ENCODE measurements at places on chromosomes 13 and 19.

DNA sequence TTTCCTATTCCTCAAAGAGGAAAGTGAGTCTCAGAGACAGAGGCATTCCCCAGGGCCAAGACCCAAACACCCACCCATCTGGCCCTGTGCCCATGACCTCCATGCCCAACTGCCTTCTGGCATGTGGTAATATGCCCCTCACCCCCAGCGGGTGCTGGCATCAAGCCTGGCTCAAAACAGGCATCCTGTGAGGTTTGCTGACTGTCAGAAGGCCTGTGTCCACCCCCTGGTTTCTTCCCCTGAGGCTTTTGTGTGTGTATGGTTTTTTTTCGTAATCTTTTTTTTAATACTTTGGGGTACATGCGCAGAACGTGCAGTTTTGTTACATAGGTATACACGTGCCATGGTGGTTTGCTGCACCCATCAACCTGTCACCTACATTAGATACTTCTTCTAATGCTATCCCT lies 7.6 kb upstream of the KANK2 start:
- H3K4me1 ChIP-seq = no peaks in the 10 kb centered on the region
- DNase-seq = no peak
- H3K27ac ChIP-seq = no peak overlapping the region

DNA sequence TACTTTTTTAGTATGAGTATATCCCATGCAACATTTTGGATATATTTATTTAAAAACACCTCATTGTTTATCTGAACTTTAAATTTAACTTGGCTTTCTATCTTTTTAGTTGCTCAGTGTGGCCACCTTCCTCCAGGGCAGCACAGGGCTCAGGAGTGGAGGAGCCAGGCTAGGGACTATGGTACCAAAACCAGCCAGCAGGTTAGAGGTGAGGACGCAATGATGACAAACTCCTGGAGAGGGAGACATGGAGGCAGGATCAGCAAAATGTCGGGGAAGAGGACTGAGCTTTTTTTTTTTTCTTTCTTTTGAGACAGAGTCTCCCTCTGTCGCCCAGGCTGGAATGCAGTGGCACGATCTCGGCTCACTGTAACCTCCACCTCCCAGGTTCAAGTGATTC lies 29.6 kb upstream of the CALM3 start:
- peak; percentile 95 for DNase-seq
- peaks cover 4% of the 10 kb centered on the region for H3K4me1 ChIP-seq
- H3K4me3 ChIP-seq = no peak overlapping the region
- no peaks in the 10 kb centered on the region for H3K36me3 ChIP-seq
- no peak overlapping the region for H3K27ac ChIP-seq

DNA sequence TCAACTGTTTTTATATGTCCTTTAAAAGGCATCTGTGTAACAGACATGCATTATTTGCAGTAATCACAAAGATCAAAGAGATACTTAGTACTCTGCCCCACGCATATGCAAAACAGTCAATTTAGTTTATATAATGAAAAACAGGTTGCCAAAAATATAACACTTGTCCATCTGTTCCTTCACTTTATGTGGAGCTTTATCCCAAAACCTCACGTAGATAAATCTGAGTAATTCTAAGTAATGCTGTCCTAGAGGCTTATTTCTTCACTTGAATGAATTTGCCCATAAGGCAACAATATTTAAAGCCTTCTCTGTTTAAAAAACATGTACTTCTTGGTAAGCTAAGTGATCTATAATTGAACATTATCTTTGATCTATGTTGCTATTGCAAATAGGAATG lies 20.3 kb upstream of the SLITRK6 start:
- H3K27me3 ChIP-seq = no peaks in the 10 kb centered on the region
- DNase-seq = no peak
- H3K36me3 ChIP-seq = no peaks in the 10 kb centered on the region
- H3K27ac ChIP-seq = no peak overlapping the region
- H3K4me3 ChIP-seq = no peak overlapping the region

DNA sequence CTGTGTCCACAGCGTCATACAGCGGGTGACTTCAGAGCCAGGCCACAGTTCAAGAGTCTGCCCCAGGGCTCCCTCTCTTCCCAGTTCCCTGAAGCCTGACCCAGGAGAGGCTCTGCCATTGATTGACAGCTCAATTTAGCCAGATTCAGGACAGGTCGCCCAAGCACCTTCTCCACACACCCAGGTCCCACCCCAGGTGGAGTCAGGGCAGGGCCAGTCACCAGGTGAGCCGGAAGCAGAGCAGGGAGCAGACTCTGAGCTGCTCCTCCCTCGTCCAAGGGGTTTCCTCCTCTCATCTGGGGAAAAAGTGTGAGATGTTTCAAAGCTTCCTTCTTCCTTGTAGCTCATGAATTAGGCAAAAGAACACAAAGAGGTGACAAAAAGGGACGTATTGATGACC lies 5.6 kb downstream of the CEACAM7 start:
- no peak overlapping the region for H3K27ac ChIP-seq
- H3K4me1 ChIP-seq = no peaks in the 10 kb centered on the region
- no peaks in the 10 kb centered on the region for H3K36me3 ChIP-seq
- no peak overlapping the region for H3K4me3 ChIP-seq

- H3K27me3 ChIP-seq = no peaks in the 10 kb centered on the region
- peaks cover 32% of the 10 kb centered on the region for H3K36me3 ChIP-seq
- H3K4me3 ChIP-seq = no peak overlapping the region
- no peak for DNase-seq
Measured at GRCh38 chr19:2122251-2122650, 25.5 kb downstream of the IZUMO4 start.

DNA sequence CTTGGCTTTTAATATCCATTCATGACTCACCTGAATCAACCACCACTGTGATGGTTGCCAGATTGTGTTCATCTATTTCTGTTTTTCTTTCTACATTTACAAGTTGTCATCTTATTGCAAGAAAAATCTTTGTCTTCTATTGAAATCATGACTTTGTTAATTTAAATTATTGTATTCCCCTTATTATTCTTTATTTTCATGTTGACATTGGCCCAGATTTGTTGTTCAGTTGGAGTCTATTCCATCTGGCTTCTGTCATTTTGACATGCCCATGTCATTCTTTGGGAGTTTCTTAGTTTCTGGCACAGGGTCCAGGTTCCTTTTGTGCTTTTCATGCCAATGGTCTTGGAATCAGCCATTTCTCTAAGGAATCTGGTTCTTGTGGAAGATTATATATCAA lies 19.9 kb upstream of the DACH1 start:
- H3K36me3 ChIP-seq = no peaks in the 10 kb centered on the region
- no peak overlapping the region for H3K27ac ChIP-seq
- DNase-seq = no peak
- H3K4me1 ChIP-seq = no peaks in the 10 kb centered on the region
- no peaks in the 10 kb centered on the region for H3K27me3 ChIP-seq

DNA sequence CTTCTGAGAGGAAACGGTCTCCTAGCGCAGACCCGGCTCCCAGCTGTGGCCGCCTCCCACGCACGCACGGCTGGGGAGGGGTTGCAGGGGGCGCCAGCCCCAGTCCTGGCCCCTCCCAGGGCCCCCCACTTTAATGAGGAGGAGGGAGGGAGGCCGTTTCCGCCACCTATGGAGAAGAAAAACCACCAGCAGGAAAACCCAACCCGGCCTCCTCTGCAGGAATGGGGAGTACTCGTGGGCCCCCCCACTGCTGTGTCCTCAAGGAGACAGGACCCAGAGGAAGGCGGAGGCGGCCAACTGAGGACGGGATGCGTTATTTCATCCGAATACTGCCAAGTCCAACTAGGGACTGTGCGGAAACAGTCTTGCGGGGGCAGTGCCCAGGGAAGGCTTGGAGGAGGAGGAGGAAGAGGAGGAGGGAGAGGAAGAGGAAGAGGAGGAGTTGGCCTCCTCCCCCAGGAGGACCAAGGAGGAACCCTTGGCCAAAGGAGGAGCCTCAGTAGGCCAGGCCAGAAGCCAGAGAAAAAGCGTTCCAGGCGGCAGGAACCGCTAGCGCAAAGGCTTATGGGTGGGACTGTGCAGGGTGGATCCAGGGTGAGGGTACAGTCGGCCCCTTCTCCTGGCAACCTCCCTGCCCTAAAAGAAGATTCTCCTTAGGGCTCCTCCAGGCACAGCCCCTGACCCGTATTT lies 3.9 kb upstream of the SSBP4 start:
- H3K27ac ChIP-seq = no peak overlapping the region
- H3K4me1 ChIP-seq = peaks cover 7% of the 10 kb centered on the region
- H3K36me3 ChIP-seq = no peaks in the 10 kb centered on the region

DNA sequence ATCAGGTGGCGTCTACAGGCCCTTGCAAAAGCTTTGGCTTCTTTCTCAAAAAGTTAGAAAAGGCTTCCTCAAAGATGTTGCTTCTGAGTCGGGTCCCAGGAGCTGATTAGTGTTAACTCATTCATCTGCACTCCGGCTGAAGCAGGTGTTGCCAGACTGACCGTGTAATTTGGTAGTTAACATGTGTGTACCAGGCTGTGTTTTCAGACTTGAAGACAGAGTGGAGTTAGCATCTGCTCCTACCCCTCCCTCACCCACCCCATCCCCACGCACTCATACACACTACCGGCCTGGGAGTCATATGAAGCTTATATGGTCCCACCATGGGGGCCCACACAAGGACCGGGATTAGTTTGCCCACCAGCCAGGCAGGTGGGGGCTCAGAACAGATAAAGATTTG lies 111.5 kb downstream of the DNAJC15 start:
- no peak overlapping the region for H3K27ac ChIP-seq
- peaks cover 6% of the 10 kb centered on the region for H3K4me1 ChIP-seq
- no peaks in the 10 kb centered on the region for H3K27me3 ChIP-seq
- no peaks in the 10 kb centered on the region for H3K36me3 ChIP-seq
- no peak for DNase-seq

GRCh38 chr19:33472691-33473652 lies 48.6 kb downstream of the PEPD start:
- no peak overlapping the region for H3K4me3 ChIP-seq
- H3K27me3 ChIP-seq = no peaks in the 10 kb centered on the region
- DNase-seq = peak; percentile 51
- no peaks in the 10 kb centered on the region for H3K4me1 ChIP-seq
- H3K27ac ChIP-seq = no peak overlapping the region

- no peak overlapping the region for H3K4me3 ChIP-seq
- no peak for DNase-seq
- no peak overlapping the region for H3K27ac ChIP-seq
- no peaks in the 10 kb centered on the region for H3K4me1 ChIP-seq
- H3K27me3 ChIP-seq = no peaks in the 10 kb centered on the region
Measured at GRCh38 chr13:98264877-98265276, 87.8 kb upstream of the RNF113B start.

- H3K36me3 ChIP-seq = no peaks in the 10 kb centered on the region
- no peaks in the 10 kb centered on the region for H3K4me1 ChIP-seq
- H3K27ac ChIP-seq = no peak overlapping the region
- no peaks in the 10 kb centered on the region for H3K27me3 ChIP-seq
- no peak for DNase-seq
Measured at GRCh38 chr13:25803641-25804040, 248.2 kb downstream of the SHISA2 start.

GRCh38 chr19:31071136-31071855 lies 277.9 kb downstream of the TSHZ3 start:
- no peaks in the 10 kb centered on the region for H3K36me3 ChIP-seq
- peaks cover 1% of the 10 kb centered on the region for H3K4me1 ChIP-seq
- H3K4me3 ChIP-seq = no peak overlapping the region
- peak; percentile 5 for DNase-seq
- no peak overlapping the region for H3K27ac ChIP-seq
- H3K27me3 ChIP-seq = no peaks in the 10 kb centered on the region

DNA sequence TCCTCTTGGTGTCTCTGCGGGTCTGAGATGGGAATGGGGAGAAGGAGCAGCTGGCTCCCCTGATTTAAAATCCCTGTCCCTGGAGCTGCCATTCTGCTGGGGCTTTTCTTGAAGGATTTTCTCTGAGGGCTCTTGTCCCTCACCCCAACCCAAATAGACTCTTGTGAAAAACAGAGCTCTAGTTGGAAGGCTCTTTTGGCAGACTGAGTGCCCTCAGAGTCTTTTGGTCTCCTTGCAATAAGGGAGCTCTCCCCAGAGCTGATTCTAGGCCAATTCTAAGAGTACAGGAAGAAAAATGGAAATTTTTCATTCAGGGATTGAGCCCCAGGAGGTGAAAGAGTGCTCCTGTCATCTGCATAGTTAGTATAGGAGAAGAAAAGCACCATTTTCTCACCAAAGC lies 238.3 kb downstream of the COG6 start:
- no peaks in the 10 kb centered on the region for H3K27me3 ChIP-seq
- DNase-seq = no peak
- H3K4me1 ChIP-seq = no peaks in the 10 kb centered on the region
- H3K27ac ChIP-seq = no peak overlapping the region
- no peaks in the 10 kb centered on the region for H3K36me3 ChIP-seq
- no peak overlapping the region for H3K4me3 ChIP-seq

- H3K4me1 ChIP-seq = no peaks in the 10 kb centered on the region
- no peak overlapping the region for H3K4me3 ChIP-seq
- no peaks in the 10 kb centered on the region for H3K27me3 ChIP-seq
- no peak overlapping the region for H3K27ac ChIP-seq
Measured at GRCh38 chr13:63093907-63094469, 1678.3 kb upstream of the PCDH20 start.

Data from mesendoderm (in vitro differentiated cells).